ENCODE measurements at places on chromosomes 4 and X.

- DNase-seq, result no peak
Observed at GRCh38 chrX:21660156-21660555, 2.0 kb upstream of the KLHL34 start.

DNA sequence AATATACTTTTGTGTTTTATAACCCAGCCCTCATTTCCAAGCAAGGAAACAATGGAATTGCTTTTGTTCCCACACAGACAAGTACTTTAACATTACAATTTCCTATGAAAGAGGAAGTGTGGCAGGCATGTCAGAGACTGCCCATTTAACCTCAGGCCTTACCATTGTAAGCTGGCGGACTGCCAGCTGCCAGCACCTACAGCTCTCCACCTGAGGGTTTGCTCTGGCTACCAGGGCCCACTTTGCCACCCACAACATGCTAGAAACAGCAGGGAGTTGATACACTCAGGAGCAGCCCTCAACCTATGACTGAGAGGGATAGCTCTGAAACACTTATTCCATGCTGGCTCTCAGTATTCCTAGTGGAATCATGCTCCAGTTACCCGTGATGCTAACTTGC, 152.3 kb upstream of the PRDX4 start:
- no peak for DNase-seq

GRCh38 chr4:139146926-139147629, 29.9 kb downstream of the ELF2 start:
- no peak for DNase-seq

- no peak for DNase-seq
Observed at GRCh38 chr4:112951362-112952312, 97.8 kb upstream of the ANK2 start.

GRCh38 chrX:120457766-120458180, 11.3 kb downstream of the LAMP2 start:
- DNase-seq, result no peak

DNA sequence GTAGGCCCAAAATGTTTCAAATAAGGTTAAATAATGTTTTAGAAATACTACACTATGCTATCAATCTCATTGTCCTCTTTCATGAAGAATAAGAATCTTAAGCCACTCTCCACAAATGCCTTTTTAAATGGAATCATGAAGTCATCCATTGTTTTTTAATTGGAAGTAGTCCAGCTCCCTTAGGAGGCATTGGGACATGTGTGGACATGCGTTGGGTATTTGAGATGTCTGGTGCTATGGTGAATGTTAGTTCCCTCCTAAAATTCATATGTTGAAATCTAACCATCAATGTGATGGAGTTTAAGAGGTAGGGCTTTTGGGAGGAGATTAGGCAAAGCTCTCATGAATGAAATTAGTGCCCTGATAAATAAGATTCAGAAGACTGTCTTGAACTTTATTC, 289.0 kb downstream of the C4orf33 start:
- DNase-seq, result no peak

DNA sequence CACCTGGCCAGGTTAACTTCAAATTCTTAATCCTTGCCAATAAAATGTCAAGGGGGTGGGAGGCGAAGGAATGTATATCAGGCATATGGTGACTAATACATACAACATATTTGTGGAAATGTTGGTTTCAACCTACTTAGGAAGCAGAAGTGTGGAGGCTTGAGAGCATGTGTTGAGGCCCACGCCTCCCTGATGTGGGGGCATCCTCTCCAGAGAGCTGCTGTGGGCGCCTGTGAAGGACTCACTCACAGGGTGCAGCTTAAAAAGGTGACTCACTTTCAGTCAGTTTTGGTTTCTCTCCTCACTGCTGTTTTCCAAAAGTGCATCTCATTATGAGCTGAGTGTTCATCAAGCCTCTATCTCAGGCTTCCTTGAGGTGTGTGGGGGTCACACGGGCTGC, 27.5 kb downstream of the LNX1 start:
- DNase-seq, result no peak

DNA sequence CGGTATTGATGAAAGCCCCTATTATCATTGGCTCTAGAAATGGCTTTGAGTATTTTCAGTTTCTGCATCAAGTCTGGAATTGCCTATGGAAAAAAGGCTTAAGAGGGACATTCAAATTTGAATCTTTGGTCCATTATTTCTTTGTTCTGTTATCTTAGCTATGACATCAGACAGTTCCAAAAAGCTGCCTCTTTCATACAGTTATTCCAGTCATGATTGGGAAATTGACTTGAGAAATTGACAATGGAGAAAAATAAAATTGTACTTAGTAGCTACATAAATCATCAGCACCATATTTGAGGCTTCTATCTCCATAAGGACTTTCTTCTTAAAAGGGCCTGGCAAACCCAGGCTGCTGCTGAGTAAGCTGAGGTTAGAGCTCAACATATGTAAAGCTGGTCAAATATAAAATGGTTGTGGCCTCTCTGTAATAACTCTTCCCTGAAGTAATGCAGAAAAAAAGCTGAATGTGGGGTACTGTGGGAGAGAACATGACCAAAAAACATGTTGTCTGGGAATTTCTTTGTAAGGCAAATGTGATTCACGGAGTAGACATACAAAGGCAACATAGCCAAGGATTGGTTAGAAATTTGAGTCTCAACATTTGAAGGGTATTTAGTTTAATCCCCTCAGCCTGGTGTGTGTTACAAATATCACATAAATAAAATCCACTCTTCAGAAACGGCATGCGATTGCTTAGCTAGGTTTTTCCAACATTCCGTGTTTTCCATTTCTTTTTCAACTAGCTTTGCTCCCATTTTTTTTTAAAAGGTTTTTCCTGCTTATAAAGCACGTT, 100.9 kb downstream of the LNX1 start:
- no peak for DNase-seq

DNA sequence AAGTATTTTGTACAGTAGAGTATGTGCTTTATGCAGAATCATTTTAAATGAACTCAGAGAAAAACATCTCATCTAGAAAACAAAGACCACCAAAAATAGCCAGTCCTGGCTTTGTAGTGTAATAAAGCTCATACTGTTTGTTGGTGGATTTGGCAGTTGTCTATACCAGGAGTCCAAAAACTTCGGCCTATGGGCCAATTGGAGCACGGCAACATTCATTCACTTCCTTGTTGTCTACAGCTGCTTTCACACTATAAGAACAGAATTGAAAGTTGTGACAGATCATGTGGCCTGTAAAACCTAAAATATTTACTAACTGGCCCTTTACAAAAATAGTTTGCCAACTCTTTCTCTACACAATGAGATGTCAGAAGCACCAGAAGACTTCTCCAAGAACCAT, 5.3 kb downstream of the FBXW7 start:
- no peak for DNase-seq

- no peak for DNase-seq
Observed at GRCh38 chrX:15737190-15737958, 696 bp upstream of the CA5B start.

DNA sequence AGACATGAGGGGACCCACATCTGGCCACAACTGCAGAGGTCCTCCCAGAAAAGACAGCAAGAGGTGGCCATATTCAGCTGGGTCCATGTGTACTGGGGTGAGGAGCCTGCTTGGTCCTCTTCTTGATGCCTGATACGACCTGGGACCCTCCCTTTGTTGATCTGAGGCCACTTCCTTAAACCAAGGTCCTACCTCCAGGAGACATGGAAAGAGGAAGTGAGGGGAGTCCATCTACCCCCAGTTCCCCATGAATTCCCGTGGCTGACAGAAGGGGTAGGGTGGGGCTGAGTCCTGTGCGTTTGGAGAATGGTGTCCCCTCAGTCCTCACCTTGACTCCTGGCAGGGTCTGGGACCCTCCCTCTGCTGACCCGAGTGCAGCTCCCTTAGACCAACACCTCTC, 2.1 kb downstream of the MAGEA10 start:
- no peak for DNase-seq

GRCh38 chrX:6460893-6461490, 73.9 kb downstream of the VCX3A start:
- DNase-seq, result no peak

DNA sequence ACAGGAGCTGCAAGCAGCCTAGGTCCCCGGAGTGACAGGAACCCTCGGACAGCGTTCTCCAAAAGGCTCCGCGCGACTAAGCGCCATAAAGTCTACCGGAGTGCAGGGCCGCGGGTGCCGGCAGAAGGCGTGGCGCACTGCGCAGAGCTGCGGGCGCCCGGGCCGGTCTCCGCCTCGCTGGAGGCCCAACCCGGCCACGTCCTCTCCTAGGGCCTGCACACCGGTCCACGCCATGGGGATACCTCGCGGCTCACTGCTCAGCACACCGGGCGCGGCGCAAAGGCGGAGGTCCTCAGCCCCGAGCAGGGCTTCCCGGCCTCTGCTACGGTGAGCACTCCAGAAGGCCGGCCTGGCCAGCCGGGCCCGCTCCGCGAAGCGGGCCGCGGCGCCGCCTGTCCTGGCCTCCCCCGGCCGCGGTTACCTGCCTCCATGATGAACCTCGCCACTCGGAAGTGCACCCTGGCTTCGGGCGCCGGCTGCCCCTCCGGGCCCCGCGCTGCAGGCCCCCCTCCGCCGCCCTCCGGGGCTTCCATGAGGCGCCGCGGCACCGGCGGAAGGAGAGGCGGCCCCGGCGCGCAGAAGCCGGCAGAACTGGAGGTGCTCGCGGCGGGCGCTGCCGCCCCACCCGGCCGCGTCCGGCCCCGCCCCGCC, at the start of gene CCNQ:
Gene CCNQ, minus strand, starts transcription at position 599 of the 651 bp plus-strand sequence. Its CDS starts 66 bp downstream, at position 533.
- DNase-seq, result no peak

GRCh38 chr4:53119680-53120079, 246.2 kb downstream of the SCFD2 start:
- DNase-seq, result no peak

GRCh38 chr4:152459326-152459725, 76.6 kb downstream of the FBXW7 start:
- DNase-seq, result no peak

DNA sequence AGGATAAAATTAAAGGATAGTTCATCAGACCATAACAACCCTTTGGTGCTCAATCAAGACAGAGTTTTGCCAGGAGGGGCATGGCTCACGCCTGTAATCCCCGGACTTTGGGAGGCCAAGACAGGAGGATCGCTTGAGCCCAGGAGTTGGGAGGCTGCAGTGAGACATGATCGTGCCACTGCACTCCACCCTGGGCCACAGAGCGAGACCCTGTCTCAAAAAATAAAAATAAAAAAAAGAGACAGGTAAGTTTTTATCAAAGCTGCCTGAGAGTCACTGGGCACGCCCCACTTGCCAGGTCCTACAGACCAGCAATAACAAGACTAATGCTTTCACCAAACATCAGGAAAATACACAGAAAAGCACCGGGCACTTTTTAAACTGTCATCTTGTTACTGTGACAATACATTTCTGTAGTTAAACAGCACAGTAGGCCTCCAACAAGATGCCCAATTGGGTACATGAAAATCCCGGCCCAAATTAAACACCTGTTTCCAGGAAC, 765 bp downstream of the CFAP97 start:
- DNase-seq, result no peak

DNA sequence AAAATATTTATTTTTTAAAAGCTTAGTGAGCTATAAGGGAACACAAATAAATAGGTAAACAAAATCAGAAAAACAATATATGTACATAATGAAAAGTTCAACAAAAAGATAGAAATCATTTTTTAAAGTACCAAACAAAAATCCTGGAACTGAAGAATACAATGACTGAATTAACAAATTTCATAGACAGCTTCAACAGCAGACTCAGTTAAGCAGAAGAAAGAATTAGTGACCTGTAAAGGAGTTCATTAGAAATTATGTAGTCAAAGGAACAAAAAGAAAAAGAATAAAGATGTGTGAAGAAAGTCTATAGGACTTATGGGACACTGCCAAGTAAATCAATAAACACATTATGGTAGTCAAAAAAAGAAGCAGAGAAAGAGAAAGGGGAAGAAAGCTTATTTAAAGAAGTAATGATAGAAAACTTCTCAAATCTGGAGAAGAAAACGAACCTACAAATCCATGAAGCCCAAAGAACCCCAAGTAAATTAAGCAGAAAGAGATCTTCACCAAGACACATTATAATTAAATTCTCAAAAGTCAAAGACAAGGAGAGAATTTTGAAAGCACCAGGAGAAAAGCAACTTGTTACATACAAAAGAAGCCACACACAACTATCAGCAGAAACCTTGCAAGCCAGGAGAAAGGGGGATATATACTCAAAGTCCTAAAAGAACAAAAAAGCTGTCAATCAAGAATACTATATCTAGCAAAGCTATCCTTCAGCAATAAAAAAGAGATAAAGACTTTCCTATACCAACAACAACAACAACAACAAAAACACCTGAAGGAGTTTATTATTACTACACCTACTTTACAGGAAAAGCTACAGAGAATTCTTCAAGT, 338.9 kb downstream of the PTTG2 start:
- no peak for DNase-seq

- DNase-seq, result no peak
Observed at GRCh38 chrX:83469551-83469950, 38.5 kb upstream of the POU3F4 start.

DNA sequence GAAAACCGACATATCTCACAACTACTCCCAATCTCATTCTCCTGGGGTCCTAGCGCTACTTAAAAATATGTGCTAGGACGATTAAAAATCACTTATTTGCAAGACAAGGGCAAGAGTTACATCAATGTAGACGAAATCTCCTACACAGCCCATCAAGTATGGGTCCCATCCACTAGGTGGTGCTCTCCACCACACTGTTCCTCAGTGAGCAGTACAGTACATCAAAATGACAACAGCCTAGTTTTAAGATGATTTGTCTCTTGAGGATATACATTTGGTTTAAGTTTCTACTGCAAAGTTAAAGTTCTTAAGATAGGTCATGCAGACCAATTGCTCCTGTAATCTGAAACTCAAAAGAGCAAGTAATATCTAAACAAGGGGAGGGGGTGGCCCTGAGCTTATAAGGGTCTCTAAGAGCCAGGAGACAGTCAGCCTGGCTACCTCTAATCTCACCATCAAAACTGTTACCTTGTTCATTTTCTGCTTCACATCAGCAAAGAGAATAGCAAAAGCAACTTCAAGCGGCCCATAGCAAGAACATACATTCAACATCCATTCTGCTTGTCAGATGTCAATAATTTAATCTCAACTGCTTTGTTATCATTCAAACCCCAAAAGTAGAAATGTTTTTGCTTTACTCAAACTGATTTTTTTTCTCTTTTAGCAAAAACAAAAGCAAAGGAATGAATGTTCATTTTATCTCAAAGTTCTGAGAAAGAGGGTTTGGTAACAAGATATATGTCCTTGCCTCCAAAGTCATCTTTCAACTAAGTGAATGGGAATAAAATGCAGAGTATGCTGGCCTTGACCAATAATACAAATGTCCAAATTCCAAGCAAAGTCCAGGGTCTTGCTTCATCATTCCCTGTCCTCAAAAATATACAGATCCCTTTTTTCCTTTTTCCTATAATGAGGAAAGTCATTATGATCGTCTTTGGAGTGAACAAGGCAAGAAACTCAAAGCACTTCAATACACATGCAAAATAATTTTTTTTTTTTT, 53.1 kb downstream of the STX18 start:
- DNase-seq, result no peak

GRCh38 chr4:139242511-139243051, 37.4 kb downstream of the MGARP start:
- DNase-seq, result no peak

- no peak for DNase-seq
Observed at GRCh38 chr4:112063260-112063659, 82.0 kb upstream of the FAM241A start.

- DNase-seq, result no peak
Observed at GRCh38 chr4:10502717-10503116, 45.5 kb upstream of the ZNF518B start.

Data from vagina (tissue), 2 donors.